Left renal cortex interstitium (tissue), 4 donors: ENCODE measurements at places on chromosomes 6 and 20. TPM values are rescaled to one million over a fixed set of nuclear protein-coding genes. Genes with fewer than 3 reads are reported as not detected.

DNA sequence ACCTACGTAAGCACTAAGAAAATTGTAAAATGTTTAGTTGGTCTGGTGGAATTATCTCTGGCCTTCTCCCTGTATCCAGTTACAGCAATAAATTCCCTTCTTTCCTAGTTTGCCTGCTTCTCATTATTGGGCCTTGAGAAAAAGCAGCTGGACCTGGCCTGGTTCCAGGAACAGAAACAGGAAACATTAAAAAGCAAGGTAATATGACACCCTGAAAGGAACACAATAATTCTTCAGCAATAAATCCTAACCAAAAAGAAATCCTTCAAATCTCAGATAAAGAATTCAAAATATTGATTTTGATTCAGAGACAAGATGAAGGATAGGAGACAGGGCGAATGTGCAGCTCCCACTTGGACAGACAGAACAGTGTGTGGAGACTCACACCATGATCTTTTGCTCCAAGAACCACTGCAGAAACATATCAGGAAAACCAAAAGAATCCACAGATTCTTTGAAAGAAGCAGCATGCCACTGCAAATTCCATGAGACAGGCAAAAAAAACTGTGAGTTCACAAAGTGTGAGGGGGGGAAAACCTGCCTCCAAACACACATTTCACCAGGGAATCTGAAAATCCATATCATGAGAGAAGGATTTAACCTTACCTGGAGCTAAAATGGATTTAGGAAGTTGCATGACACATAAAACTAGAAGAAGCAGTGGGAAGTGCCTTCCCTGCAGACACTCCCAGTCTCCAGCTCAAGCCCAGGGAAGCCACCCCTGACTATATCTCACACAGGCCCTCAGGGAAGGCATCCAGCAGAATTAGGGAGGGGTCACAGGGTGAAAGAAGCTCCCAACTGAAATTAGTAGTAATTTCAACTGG is 28.9 kb downstream of the TREM1 start:
- DNase-seq = peak; percentile 74

DNA sequence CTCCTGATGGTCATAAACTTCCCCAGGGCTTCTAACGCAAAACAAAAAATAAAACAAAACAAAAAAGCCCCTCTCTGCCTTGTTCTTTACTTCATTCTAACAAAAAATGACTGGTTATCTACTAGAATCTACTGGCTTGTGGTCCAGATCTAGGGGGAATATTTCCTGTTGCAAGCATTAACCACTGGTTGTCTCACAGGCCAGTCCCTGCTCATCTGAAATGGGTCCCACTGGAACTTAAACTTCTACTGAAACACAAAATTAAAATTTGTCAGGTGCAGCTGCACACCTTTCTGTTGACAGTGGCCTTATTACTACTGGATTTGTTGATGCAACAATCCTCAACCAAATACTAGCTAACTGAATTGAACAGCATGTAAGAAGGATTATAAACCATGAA is 5.5 kb downstream of the SIRPG start:
- no peak for DNase-seq

DNA sequence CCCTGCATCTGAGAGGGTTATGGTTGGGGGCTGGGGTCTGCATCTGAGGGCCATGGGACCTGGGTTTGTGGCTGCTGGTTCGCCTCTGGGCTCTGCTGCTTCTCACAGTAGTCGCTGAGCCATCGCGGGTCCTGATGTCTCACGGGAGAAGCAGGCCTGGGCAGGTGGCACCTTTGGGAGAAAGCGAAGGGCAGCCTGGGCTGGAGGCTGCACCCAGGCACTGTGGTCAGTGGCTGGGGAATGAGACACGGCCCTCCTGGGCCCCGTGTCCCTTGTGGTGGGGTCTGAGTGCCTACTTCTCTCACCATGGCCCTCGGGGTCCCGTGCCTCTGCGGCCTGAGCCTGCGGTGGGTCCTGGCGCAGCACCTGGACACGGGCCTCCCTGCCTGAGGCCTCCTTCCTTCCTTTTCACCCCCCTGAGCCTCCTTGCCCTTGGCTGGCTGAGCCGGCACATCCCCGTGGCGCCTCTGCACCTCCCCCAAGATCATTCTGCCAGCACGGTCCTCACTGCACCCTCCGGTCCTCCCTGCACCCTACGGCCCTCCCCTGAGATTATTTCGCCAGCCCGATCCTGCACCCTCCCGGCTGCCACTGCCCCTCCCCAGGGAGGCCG is 206.0 kb downstream of the ERMARD start:
- DNase-seq = no peak

DNA sequence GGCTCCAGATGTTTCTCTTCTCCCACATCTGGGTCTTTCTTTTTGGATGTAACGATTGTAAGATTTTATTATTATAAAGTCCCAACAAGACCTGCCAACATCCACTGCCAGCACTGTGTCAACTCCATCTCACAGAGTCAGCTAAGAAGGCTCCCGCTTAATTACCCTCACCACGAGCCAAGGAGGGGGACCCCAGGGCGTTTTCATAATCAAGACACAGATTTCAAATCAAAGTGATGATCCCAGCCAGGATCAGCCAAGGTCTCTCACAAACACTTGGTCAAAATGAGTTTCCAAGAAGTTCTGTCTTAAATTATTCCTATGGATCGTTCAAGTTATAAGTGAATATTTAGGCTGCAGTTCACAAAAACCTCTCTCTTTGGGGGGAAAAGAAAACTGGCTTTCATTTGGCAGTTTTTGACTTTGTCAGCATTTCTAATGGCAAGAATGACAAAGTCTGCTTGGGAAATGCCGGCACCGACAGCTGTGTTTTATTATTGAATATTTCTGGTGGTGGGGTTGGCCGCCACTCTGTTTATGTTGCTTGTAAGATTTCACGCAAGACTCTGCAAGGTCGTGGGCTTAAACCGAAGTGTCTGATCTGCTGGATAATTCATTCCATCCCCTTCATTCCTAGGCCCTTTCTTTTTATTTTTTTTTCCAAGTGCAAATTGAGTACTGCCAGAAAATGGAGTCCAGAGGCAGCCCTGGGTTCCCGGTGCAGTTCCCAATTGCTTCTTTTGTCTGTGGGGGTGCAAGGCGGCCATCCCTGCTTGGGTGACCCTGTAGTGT is 170.2 kb upstream of the PMEPA1 start:
- DNase-seq = peak; percentile 65

The FRMD1 gene
- 12.2 TPM for polyA plus RNA-seq

The KHDC1L gene
- polyA plus RNA-seq = not detected

The DAAM2 gene
- 29.0 TPM for polyA plus RNA-seq

DNA sequence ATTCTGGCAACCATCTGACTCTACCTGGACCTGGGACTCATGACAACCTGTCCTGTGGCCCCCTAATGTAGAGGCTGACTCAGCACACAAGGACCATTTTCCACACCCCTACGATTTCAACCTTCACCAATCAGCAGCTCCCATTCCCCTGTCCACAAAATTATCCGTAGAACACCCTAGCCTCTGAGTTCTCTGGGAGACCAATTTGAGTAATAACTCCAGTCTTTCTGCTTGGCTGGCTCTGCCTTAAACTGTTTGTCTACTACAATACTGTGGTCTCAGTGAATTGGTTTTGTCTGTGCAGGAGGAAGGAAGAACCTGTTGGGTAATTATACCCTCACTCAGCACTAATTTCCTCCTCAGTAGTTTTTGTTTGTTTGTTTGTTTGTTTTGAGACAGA is 99.3 kb upstream of the MRPS10 start:
- DNase-seq = no peak

- no peak for DNase-seq
Measured at GRCh38 chr20:59004763-59005522, 2.1 kb downstream of the CTSZ start.

The PTGIS gene
- polyA plus RNA-seq = 32.1 TPM

The CRISP3 gene
- polyA plus RNA-seq = not detected

- DNase-seq = no peak
Measured at GRCh38 chr20:37290158-37290810, 829 bp downstream of the MANBAL start.

- no peak for DNase-seq
Measured at GRCh38 chr6:158506601-158507000, 53.3 kb upstream of the TMEM181 start.

- no peak for DNase-seq
Measured at GRCh38 chr20:10848810-10849370, 175.1 kb upstream of the JAG1 start.

- no peak for DNase-seq
Measured at GRCh38 chr6:43762966-43763695, 6.9 kb upstream of the VEGFA start.

GRCh38 chr6:35203680-35204079 is 10.1 kb upstream of the SCUBE3 start:
- DNase-seq = no peak
